ENCODE measurements at places on chromosomes 5 and 9. TPM values are rescaled to one million over a fixed set of nuclear protein-coding genes. Genes with fewer than 3 reads are reported as not detected.

Gene PCA3
- not detected for total RNA-seq

DNA sequence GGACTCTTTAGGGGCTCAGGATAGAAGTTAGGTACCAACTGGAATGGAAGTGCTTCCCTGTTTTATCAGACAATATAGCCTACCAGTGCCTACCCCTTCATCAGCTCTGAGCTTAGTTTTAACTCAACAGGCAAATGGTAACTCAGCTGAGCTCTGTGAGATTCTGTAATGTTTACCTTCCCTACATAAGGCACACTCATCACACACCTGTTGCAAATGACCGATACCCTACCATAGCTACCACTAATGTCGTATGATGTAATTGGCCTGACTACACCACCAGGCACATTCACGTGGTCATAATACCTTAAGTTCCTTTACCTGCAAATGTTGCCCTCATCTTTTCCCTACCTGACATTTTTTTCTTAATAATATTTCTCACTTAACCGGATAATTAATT lies 254.8 kb downstream of the ADGRV1 start:
- DNase-seq = no peak

Gene GZMA
- 0.32 TPM for total RNA-seq

Gene ARHGEF28
- total RNA-seq = 2.4 TPM

Measured in heart left ventricle (tissue), 16 donors.